Activated CD4-positive, alpha-beta T cell treated with anti-CD3 and anti-CD28 coated beads, Interleukin-10, Interleukin-2, amounts not matched to agents 100 ng/mL and 50 ng/mL, durations not matched to agents 16 hours and 8 hours (primary cell): ENCODE measurements at places on chromosomes 4 and X.
A peak's percentile ranks its signal among the peaks of the same experiment; 100 is the strongest.

DNA sequence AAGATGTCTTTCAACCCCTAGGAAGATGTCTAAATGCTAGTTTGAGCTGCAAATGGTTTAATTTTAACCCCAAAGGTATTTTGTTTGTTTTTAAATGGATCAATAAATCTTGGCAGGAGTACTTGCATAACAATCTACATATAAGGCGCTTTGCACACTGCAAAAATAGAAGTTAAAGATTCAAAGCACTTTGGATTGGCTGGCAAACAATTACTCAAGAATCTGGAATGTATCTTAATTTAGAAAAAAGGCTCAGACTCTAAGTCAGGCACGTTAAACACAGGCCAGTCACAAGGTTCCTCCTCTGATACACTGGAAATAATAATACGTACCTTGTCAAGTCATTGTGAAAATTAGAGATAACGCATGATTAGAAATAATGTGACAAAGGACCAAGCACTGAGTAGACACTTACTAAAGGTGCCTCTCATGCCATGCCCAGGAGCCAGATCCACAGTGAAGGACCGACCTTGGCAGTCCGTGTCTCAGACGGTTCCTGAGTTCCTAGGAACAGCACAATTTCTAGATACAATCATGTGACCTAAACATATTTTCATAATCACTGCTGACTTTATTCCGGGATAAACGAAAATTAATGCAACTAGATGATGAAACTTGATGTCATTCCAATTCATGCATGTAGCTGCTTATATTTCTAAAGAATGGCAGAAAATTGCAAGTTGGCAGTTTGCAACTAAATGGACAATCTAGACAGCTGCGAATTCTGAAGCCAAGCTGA lies 49.6 kb downstream of the PROM1 start:
- no peak for DNase-seq

GRCh38 chr4:100081491-100081890 lies 108.8 kb downstream of the DDIT4L start:
- no peak for DNase-seq

- DNase-seq: peak; percentile 81
Observed at GRCh38 chrX:19964017-19964710, 26.7 kb downstream of the BCLAF3 start.

DNA sequence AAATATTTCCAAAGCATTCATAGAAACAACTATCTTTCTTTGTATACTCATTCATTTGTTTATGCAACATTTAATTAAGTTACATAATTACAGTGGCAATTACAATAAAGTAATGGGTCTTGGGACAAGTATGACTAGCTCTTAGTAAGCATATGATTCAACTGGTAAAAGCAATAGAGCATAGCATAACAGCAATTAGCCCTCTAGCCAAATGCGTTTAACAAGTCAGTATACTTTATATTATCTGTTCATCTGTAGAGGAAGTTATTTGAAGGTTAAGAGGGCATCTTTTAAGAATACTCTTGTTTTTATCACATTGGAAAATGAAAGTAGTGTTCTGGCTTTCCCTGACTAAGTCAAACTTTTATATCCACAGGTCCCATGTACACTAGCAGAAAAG lies 198.1 kb upstream of the UGT8 start:
- no peak for DNase-seq

DNA sequence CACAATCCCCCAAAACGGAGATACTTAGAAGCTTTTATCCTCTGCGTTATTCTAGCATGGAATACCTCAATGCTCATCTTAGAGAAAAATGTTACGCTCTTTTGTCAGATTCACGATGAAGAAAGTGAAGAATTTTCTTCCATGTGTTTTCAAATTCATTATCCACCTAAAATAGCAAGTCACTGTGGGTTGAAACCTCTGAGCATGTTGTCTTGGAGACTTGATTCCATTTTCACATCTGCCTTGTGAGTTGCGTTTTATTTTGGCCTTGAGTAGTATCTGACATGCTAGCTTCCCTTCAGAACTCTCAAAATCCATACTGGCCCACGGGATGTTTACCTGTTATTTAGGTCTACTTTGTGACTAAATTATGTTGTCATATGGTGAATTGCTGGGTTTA lies 66.3 kb downstream of the C4orf46 start:
- DNase-seq: no peak
